ENCODE measurements at places on chromosomes 2 and 18.

DNA sequence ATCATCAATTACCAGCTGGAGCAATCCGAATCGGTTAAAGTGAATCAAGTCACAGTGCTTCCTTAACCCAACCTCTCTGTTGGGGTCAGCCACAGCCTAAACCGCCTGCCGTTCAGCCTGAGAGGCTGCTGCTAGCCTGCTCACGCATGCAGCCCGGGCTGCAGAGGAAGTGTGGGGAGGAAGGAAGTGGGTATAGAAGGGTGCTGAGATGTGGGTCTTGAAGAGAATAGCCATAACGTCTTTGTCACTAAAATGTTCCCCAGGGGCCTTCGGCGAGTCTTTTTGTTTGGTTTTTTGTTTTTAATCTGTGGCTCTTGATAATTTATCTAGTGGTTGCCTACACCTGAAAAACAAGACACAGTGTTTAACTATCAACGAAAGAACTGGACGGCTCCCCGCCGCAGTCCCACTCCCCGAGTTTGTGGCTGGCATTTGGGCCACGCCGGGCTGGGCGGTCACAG is 496 bp upstream of the ITGA4 start:
- DNase-seq = peak; percentile 95

GRCh38 chr2:33018271-33018670 is 71.5 kb downstream of the LTBP1 start:
- DNase-seq = no peak

GRCh38 chr2:31294196-31294595 is 60.2 kb downstream of the EHD3 start:
- DNase-seq = no peak

- peak; percentile 73 for DNase-seq
These were observed 678 bp downstream of the PIAS2 start for GRCh38 chr18:46916551-46917107.

GRCh38 chr2:208294482-208295024 is 28.5 kb downstream of the PIKFYVE start:
- no peak for DNase-seq

GRCh38 chr18:3014503-3015203 is 1.7 kb upstream of the LPIN2 start:
- DNase-seq = no peak

DNA sequence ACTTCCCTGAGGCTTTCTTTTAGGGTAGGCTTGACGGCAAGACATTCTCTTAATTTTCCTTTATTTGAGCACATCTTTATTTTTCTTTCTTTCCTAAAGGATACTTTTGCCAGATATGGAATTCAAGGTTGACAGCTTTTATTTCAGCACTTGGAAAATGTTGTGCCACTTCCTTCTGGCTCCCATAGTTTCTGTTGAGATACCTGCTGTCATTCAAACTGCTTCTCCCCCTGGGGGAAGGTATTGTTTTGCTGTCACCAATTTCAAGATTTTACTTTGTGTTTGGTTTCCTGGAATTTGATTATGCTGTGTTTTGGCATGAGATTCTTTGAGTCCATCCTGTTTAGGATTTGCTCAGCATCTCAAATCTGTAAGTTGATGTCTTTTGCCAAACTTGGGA is 39.1 kb upstream of the TWIST2 start:
- peak; percentile 24 for DNase-seq
